Epithelial cell of alveolus of lung (primary cell): ENCODE measurements at places on chromosomes 1 and 21. TPM values are rescaled to one million over a fixed set of nuclear protein-coding genes. Genes with fewer than 3 reads are reported as not detected.

The APH1A gene
- total RNA-seq, result 98.3 and 113 TPM in 2 replicates

The SPRR1B gene
- not detected in 2 replicates for total RNA-seq

The BLACAT1 gene
- under 0.01 TPM in 1 of 2 replicates, not detected in the other for total RNA-seq

The DDR2 gene
- total RNA-seq, result 76.5 and 94.2 TPM in 2 replicates

The XCL1 gene
- total RNA-seq, result not detected in 2 replicates

The NR1I3 gene
- not detected in 2 replicates for total RNA-seq

The CD1C gene
- total RNA-seq, result not detected in 2 replicates

The GBP6 gene
- total RNA-seq, result 0.52 TPM in 1 of 2 replicates, not detected in the other

The KCNJ15 gene
- total RNA-seq, result 0.88 and 4.9 TPM in 2 replicates

The AVPR1B gene
- total RNA-seq, result not detected in 2 replicates

The SELP gene
- total RNA-seq, result not detected in 2 replicates

The SH3BGRL3 gene
- total RNA-seq, result 89.3 and 181 TPM in 2 replicates

The C1orf94 gene
- total RNA-seq, result not detected in 2 replicates

The ERICH3 gene
- total RNA-seq, result not detected in 2 replicates

The OR2L2 gene
- total RNA-seq, result not detected in 2 replicates

The SIM2 gene
- 0.91 and 8.1 TPM in 2 replicates for total RNA-seq

The SLC22A15 gene
- 0.32 and 1.9 TPM in 2 replicates for total RNA-seq

The TEX38 gene
- not detected in 2 replicates for total RNA-seq

The AKNAD1 gene
- total RNA-seq, result 0.78 TPM in 1 of 2 replicates, not detected in the other

The CRNN gene
- total RNA-seq, result not detected in 2 replicates

The E2F2 gene
- 1.2 and 2.3 TPM in 2 replicates for total RNA-seq

The S100A7 gene
- total RNA-seq, result not detected in 2 replicates

The TMPRSS2 gene
- total RNA-seq, result 0.13 TPM in 1 of 2 replicates, not detected in the other

The RNASEL gene
- 2.6 and 3.9 TPM in 2 replicates for total RNA-seq

The OR14K1 gene
- not detected in 2 replicates for total RNA-seq
